ENCODE measurements at places on chromosomes 7 and 10. TPM values are rescaled to one million over a fixed set of nuclear protein-coding genes. Genes with fewer than 3 reads are reported as not detected.

Gene HHEX
- total RNA-seq, result 4.4 TPM

Gene ICA1
- not detected for total RNA-seq

Gene RASSF4
- total RNA-seq, result 5.9 TPM

Gene RNLS
- 4.2 TPM for total RNA-seq

Gene SPDYE9
- not detected for total RNA-seq

Gene C10orf105
- total RNA-seq, result under 0.01 TPM

Gene TDRD1
- not detected for total RNA-seq

Gene STOX1
- 0.18 TPM for total RNA-seq

Gene HOXA4
- 1.1 TPM for total RNA-seq

Gene MMP21
- not detected for total RNA-seq

Gene PPP1R9A
- total RNA-seq, result not detected

DNA sequence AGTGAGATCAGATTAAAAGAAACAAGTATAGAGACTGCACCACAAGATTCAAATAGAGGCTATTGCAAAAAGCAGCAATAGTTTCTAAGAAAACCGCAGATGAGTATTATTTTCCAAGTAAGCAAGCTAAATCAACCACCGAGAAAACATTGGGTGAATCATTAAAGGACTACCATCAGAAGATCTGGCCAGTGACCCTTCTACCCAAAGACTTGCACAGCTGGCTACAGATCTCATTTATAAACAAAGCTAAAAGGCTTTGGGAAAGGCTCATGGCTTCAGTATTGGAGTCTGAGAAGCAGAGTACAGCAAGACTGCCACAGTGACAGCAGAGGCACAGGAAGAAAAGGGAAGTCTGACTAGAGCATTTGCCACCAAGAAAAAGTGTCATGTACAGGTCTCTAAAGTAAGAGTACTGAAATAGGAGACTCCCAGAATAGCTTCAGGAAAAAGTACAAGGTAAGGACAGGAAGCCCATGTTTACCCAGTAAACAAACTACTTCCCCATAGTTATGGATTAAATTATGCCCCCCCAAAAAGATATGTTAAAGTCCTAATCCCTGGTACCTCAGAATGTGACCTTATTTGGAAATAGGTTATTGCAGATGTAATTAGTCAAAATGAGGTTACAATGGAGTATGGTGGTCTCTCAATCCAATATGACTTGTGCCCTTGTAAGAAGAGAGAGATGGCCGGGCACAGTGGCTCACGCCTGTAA, 19.0 kb downstream of the STEAP1 start:
- peak; percentile 50 for DNase-seq

GRCh38 chr10:93068411-93069244, 5.1 kb upstream of the CYP26A1 start:
- peak; percentile 54 for DNase-seq

GRCh38 chr10:101095550-101096213, 33.9 kb downstream of the KAZALD1 start:
- peak; percentile 44 for DNase-seq

DNA sequence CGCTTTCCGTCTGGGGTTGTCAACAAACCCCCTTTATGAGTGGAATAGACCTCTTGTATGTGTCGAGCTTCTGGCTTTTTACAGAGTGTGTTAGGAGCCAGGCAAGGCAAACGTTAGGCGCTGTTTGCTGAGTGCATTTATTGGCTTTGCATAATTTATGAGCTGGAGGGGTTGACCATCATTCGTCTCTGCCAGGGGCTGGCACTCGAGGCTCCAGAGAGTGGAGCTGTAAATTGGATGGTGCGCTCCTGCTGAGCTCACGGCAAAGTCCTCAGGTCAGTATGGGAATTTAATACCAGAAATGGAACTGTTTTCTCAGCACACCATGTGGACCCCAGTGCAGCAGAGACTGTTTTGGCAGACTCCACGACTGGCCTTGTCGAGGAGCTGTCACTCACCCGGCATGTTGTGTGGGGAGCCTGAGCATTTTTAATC, 699.4 kb upstream of the GALNT17 start:
- DNase-seq, result no peak

- no peak for DNase-seq
Observed at GRCh38 chr10:43040482-43041256, 36.2 kb upstream of the RET start.

DNA sequence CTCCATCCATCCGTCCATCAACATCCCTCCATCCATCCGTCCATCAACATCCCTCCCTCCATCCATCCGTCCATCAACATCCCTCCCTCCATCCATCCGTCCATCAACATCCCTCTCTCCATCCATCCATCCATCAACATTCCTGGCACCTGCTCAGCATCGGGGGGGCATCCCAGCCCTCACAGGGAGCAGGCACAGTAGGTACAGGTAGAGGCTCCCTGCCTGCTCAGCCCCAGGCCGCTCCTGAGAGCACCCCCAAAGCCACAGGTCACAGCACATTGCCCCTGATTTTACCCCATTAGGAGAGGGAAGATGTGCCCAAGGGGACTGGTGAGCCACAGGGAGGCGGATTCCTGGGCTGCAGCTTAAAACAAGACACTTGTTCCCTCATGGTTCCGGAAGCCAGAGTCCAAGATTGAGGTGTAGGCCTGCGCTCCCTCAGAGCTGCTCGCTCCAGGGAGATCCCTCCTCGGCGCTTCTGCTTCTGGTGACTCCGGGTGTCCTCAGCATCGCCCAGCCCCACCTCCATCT, 21.1 kb upstream of the CFAP46 start:
- DNase-seq, result no peak

GRCh38 chr7:158324397-158325360, 262.9 kb downstream of the PTPRN2 start:
- DNase-seq, result no peak

GRCh38 chr7:82106201-82106600, 336.4 kb upstream of the HGF start:
- no peak for DNase-seq

- no peak for DNase-seq
Observed at GRCh38 chr10:133034092-133034491, 53.6 kb upstream of the ADGRA1 start.

DNA sequence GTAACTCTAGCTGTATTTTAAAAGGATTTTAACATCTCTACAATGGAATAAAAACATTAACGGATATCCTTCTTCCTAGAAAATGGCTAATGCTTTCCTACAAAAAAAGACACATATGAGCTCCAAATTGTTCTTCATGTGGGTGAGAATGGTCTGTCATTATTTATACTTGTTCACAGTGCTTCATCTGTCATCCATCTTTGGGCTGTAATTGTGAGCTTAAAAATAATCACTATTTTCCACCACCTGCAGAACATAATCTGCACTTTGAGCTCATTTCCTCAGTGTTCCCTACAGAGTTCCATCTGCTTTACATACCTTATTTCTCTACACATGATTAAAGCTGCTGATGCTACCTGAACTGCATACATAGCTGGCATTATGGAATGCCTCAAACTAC, 979.1 kb upstream of the C7orf33 start:
- no peak for DNase-seq

DNA sequence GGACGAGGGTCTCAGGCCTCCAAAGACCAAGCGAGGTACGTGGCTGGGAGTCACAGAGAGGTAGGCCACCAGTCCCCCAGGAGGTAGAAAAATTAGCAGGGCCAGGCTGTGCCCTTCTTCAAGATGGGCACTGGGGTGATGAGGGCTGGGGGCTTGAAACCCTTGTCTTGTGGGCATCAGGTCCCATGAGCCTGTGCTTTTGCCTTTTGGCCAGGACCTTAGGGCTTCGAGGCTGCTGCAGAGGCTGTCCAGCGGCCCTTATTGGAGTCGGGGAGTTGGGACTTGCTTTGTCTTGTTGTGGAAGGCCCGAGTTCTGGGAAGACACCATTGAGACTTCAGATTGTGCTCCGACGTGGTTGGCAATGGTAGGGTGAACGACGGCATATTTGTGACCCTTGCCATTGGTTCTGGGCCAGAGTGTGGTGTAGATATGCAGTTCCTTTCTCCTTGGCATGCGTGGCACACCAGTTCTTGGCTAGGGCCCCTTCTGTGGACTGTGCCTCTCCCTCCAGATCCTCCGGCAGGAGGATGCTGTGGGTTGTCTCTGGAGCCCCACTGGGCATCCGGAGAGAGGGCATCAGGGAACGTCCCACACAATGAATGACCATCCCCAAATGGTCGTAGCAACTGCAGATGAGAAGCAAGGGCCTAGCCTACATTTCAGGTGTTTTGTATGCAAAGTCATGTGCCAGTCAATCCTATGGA, 931 bp downstream of the SH2D4B start:
- no peak for DNase-seq

DNA sequence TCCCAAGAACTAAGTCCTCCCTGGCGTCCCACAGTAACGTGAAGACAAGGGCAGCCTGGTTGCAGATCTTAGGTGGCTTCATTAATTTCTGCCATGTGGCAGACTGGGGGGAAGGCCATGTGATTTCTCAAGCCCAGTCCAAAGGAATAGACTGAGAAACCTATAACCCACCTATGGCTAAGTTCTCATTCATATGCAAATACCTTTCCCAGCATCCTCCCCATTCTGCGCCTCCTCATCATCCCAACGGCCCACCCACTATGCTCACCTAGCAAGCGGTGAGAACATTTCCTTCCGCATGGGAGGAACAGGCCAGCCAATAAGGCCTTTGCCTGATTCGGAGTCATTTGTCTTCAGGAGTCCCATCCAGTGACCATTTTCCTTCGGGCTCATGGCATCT, 8.2 kb upstream of the CLEC2L start:
- no peak for DNase-seq

DNA sequence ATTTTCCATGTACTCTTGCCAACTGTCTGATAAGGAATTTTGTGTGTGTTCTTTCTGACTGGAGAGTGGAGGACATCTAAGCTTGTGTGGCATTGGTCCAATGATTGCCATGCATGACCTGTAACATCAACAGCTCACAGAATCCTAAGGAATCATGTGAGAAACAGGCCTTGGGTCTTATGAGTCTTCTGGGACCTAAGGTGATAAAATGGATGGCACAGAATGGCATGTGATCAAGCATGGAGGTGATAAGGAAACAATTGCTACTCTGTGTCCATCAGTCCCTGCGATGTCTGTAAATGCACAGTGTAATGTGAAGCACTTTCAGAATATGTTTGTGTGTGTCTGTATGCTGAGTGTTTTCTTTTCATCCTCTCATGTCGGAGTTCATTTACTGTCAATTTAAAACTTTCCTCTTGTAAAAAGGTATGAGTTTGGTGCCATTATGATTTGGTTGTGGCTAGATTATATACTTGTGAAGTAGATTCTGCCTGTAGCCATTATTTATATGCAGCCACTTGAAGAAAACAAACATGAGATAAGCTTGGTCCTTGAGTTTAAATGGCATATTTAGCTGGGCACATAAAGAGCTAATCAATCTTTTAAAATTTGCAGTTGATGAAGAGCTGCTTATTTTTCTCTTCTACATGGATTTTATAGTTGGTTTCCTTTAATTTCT, 127.5 kb downstream of the VPS50 start:
- no peak for DNase-seq

- peak; percentile 55 for DNase-seq
Observed at GRCh38 chr7:94449151-94449725, 54.5 kb downstream of the COL1A2 start.

GRCh38 chr10:109861081-109861480, 62.2 kb downstream of the XPNPEP1 start:
- no peak for DNase-seq

DNA sequence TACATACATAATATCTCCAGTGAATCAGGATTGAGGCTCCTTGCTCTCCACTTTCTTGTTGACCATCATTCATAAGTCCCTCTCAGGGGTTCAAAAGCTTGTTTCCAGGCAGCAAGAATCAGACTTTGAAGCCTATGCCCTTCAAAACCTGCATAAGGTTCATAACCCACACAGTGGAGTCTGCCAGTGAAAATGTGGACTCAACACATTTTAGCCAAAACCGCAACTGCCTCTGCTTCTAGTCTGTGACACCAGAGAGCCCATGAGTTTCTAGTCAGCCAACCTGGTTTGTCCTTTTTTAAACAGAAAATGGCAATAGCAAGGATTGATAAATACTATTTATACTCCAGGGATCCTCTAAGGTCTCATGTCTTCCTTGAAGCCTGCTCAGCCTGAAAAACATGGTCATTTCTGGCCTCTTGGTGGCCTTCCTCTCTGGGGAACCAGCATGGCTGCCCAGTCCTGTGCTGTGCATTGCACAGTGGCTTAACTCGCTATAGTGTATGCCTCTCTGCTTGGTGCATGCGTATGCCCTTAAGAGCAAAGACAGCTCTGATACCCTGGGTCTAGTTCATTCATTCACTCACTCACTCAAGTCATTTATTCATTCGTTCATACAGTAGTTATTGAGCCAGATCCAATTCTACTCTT, 67.5 kb downstream of the WIPF3 start:
- DNase-seq, result no peak

GRCh38 chr10:93749218-93749799, 8.4 kb upstream of the LGI1 start:
- DNase-seq, result no peak

- DNase-seq, result peak; percentile 65
Observed at GRCh38 chr10:69914398-69915214, 112.9 kb downstream of the COL13A1 start.

DNA sequence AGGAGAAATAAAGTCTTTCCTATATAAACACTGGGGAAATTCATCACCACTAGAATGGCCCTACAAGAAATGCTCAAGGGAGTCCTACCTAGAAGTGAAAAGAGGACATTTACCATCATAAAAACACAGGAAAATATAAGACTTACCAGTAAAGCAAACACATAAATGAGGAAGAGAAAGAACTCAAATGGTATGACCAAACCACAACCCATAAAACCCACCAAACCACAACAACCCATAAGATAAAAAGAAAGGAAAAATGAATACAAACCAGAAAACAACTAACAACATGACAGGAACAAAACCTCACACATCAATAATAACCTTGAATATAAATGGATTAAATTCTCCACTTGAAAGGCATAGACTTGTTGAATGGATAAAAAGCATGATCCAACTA, 71.9 kb upstream of the DIP2C start:
- DNase-seq, result no peak

All from IMR-90 (cell line).